Cortex of kidney (tissue), 1 donor: ENCODE measurements at places on chromosomes 7 and 10.

DNA sequence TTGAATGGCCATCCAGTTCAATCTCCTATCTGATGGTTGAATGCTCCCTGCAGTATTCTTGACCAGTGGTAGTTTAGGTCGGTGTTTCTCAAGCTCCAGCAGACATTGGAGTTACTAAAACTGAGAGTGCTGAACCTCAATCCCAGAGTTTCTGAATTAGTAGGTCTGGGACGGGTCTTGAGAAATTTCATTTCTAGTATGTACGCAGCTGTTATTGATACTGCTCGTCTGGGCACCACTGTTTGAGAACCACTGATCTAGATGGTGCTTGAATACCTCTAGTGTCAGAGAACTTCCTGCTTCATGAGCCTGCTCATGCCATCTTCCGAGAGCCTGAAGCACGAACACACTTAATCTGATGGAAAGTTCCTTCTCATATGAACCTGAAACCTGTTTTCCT is 99.4 kb upstream of the CREB5 start:
- no peak for DNase-seq

DNA sequence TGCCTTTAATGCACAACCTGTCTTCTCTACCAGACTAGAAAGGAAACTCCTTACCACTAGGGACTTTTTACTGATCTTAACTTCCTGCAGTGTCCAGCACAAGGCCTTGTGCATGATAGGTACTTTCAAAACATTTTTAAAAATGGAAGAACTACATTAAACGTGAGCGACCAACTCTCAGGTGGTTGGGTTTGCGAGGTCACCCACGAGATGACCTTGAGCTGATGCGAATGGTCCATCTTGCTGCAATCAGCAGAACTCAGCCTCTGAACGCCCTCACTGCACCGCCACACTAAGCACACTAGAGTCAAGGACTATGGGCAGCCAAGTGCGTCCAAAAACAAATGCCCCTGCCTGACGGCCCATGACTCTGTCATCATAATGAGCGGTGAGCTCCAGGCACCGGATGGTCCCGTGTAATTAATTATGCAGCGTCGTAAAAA is 34.9 kb upstream of the PTF1A start:
- DNase-seq: no peak

GRCh38 chr7:35680403-35681013 is 14.4 kb downstream of the HERPUD2 start:
- no peak for DNase-seq

GRCh38 chr7:26664735-26665416 is 199.5 kb downstream of the SKAP2 start:
- DNase-seq: no peak

DNA sequence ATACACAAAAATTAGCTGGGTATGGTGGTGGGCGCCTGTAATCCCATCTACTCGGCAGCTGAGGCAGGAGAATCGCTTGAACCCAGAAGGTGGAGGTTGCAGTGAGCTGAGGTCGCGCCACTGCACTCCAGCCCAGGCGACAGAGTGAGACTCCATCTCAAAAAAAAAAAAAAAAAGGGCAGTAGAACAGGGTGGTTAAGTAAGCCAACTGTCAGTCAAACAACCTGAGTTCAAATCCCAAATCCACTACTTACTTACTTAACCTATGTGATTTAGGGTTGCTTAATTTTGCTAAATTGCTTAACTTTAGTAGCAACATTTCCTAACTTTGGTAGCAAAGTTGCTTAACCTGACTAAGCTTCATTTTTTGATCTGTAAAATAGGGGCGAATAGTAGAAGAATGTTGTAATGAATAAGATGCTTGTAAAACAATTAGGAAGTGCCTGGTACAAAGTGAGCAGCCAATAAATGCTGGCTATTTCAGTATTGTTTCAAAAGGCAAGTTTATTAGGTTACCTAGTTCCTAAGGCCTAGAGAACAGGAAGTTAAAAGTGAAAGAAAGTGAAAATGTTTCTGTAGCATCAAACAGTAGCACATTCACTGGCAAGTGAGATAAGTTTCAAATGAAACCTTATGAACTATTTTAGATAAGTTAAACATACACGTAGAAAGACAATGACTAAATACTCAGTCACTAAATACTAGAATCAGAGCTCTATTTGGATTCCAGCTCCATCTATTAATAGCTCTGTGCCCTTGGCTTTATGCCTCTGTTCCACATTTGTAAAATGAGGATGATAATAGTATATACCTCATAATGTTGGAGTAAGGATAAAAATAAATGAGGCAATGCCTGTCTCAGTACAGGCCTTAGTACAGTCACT is 64.3 kb downstream of the HOXA1 start:
- DNase-seq: no peak

DNA sequence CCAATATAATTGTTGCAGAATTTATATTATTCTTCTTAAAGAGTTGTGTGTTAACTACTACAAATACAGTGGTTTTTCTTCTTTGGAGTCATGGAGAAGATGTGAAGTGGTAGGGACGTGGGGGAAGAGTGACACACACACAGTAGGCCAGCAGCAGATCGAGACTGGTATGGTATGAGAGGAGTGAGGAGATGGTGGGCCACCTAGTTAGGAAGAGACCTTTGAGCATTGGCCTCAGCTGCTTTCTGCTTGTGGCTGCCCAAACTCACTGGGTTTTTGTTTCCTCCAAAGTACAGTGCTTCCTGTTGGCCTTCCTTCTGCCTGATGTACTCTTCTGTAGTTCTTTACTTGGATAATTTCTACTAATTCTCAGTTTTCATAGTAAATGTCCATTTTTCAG is 14.6 kb downstream of the VCL start:
- no peak for DNase-seq

DNA sequence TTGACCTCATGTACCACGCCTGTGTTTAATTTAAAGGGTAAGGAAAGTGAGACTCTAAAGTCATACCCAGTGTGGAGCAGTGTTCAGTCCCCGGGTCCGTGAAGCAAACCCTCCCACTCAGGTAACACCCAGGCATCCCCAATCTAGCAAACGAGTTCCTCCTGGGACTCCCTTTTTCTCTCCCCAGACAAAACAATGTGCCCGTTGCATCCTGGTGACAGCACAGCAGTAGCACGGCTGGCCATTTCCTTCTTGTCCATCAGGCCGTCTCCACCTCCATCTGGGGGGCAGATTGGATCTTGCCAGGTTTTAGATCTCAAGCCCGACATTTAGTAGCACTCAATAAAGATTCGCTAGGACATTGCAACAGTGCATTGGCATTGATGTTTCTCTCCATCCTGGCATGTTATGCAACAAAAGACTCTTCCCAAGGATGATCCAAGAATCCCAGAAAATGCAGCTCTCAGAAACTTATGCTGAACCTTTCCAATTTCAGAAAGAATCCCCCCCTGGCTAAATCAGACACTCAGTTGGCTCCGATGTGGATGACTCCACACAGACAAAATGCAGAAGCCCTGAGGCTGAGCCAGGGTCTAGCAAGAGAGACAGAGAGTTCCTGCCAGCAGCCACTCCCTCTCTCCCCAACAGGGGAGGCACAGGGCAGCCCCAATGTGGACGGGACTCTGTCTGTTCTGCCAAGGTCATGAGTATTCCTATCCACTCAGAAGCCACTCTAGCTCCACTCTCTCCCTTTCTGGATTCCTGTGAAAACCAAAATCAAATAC is 274.5 kb upstream of the MGMT start:
- DNase-seq: no peak

DNA sequence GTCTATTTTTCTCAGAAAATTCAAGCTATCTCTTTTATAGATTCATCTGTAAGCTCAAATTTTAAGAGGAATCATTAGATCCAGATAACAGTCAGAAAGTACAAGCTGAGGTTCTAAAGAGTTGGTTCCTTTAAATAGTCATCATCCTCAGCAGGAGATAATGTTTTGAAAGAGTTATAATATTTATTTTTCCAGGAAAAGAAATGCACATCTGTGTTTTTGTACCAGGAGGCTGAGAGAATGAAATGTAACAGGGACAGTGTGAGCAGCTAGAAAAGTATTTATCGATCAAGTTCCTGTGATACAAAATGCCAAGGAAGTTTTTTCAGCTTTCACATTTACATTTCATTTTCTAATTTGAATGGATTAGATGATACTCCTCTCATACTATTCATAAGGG is 120.2 kb upstream of the LRRTM3 start:
- no peak for DNase-seq

GRCh38 chr7:65972976-65973375 is 9.0 kb downstream of the GUSB start:
- no peak for DNase-seq

DNA sequence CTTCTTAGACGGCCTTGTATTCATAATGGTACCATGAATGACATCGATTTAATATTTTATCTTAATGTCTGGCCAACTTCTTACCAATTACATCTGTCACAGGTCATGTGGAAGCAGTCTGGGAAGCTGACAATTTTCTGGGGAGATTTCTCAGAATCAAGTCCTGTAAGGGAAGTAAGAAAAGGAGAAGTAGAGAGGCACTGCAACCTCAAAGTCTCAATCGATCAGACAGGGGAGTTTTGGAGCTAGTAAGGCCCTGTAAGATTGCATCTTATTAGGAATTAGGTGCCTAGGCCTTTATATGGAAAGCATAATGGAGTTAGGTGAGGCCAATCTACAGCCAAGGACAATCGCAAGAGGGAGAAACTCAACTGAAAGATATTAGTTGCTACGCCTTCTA is 694.6 kb upstream of the SORCS1 start:
- DNase-seq: no peak

DNA sequence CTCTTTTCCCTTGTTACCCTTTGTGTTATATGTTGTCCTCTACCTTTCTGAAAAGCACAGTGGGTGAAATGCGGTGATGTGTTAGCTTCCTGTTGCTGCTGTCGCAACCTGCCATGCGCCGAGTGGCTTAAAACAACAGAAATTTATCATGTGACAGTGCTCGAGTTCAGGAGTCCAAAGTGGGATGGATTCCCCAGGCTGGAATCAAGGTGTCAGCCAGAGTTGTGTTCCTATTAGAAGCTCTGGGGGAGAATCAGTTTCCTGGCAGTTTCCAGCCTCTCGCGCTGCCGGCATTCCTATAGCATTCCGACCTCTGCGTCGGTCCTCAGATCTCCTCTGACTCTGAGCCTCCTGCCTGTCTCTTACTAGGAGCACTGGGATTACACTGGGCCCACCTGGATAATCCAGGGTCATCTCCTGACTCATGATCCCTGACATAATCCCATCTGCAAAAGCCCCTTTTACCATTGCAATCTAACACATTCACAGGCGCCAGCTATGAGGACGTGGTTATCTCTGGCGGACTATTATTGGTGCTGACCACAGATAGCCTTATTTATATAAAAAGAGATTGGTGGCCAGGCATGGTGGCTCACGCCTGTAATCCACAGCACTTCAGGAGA is 207.5 kb downstream of the CUX1 start:
- DNase-seq: no peak

- DNase-seq: no peak
Measured at GRCh38 chr7:127713758-127714157, 61.8 kb downstream of the SND1 start.

DNA sequence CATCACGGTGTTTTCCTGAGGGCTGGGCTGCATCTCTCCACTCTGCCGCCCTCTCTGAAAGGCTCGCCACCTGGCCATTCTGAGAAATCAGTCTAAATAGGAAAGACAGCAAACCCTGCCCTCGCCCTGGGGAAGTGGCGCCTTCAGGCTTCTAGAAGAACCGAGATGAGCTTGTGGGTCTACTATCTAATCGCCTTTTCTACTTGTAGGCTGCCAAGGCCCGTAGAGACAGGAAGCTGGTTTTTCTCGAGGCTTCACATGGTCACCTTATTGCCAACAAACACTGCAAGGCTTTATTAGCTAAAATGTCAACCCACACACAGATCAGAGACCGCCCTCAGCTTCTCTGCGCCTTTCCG is 21.4 kb downstream of the LAT2 start:
- DNase-seq: no peak

- DNase-seq: no peak
Measured at GRCh38 chr10:118952493-118953295, 76.8 kb upstream of the NANOS1 start.

- no peak for DNase-seq
Measured at GRCh38 chr10:103892181-103892580, 25.8 kb downstream of the STN1 start.

GRCh38 chr10:124568848-124569622 is 107.4 kb downstream of the LHPP start:
- DNase-seq: no peak

DNA sequence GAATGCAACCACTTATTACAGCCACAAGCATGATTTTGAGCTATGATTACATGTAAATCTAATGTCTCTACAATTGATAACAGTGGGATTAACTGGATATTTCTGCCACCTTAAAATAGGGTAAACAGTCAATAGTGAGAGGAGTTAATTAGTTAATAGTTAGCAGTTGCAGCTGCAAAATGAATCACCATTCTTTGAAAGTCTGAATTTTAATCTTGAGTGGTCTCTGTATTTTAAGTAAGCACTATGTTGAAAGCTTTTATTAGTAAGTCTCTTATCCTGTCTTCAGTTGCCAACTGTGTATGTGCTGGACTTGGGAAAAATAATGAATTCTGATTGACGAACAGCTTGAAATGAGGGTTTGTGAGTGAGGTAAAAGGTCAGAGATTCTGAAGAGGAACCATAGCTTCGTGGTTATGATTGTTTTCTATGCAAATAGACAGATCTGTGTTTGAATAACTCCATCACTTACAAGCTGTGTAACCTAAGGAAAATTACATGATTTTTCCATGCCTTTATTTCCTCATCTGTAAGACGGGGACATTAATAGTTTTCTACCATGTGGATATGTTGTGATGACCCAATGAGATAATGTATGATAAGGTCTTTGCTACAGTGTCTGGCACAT is 75.2 kb downstream of the RNLS start:
- no peak for DNase-seq

- no peak for DNase-seq
Measured at GRCh38 chr7:33677556-33677955, 227.8 kb upstream of the BMPER start.

- no peak for DNase-seq
Measured at GRCh38 chr7:116706668-116707126, 34.7 kb downstream of the MET start.

GRCh38 chr7:69450456-69450855 is 147.8 kb upstream of the AUTS2 start:
- no peak for DNase-seq

- DNase-seq: no peak
Measured at GRCh38 chr10:102133373-102134195, 744 bp downstream of the PPRC1 start.

GRCh38 chr7:24406053-24406788 is 122.2 kb downstream of the NPY start:
- no peak for DNase-seq

DNA sequence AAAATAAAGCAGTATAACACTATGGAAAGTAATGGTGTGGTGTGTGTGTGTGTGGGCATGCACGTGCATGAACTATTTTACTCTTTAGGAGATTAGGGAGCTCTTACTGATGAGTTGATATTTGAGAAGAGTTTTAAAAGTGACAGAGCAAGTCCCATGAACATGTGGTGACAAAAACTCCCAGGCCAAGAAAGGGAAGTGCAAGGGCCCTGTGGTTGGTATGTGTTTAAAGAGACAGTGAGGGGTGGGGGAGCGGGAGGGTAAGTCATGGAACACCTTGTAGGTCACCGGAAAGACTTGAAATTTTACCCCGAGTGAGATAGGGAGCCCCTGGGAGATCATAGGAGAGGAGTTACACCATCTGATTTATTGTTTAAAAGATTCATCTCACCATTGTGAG is 63.3 kb downstream of the AKR1B1 start:
- DNase-seq: no peak

- DNase-seq: no peak
Measured at GRCh38 chr7:21149809-21150208, 278.1 kb upstream of the SP4 start.

GRCh38 chr10:23341004-23341403 is 3.6 kb downstream of the C10orf67 start:
- no peak for DNase-seq
